ENCODE measurements at places on chromosomes 1 and 21.
A peak's percentile ranks its signal among the peaks of the same experiment; 100 is the strongest.

GRCh38 chr1:109214695-109215623 lies 1.2 kb downstream of the SARS1 start:
- DNase-seq, result no peak

GRCh38 chr1:35763201-35763600 lies 6.6 kb downstream of the CLSPN start:
- no peak for DNase-seq

DNA sequence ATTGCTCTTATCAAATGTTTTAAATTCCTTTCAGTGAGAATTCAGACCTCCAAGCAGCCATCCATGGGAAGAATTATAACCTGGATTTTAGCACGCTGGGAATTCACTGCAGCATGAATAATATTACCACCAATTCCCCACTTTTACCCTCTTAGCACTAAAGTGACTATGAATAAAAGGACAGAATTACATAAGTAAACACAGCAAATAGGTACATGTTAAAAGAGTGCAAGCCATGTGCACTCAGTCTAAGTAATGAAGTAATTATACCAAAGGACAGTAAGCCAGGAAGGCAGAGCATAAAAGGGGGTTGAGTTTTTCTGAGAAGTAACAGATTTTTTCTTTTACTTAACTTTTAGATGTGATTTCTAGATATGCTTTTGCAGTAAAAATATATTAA lies 176.3 kb downstream of the DENND1B start:
- no peak for DNase-seq

DNA sequence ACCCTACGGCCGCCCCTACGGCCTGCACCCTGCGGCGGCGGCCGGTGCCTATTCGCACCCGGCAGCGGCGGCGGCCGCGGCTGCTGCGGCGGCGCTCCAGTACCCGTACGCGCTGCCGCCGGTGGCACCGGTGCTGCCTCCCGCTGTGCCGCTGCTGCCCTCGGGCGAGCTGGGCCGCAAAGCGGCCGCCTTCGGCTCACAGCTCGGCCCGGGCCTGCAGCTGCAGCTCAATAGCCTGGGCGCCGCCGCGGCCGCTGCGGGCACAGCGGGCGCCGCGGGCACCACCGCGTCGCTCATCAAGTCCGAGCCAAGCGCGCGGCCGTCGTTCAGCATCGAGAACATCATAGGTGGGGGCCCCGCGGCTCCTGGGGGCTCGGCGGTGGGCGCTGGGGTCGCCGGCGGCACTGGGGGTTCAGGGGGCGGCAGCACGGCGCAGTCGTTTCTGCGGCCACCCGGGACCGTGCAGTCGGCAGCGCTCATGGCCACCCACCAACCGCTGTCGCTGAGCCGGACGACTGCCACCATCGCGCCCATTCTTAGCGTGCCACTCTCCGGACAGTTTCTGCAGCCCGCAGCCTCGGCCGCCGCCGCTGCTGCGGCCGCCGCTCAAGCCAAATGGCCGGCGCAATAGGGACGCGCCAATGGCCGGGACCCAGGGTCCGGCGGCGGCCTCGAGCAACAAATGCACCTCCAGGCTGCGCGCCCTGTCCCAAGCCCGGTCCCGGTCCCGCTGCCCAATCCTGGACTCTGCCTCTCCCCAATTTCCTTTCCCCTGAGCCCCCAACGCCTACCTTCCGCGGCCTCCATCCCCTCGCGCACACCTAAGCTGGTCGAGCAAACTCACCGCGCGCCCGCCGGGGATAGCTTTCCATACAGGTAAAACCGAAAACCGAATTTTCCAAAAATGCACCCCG lies 1.8 kb downstream of the FOXD3 start:
- DNase-seq, result no peak

DNA sequence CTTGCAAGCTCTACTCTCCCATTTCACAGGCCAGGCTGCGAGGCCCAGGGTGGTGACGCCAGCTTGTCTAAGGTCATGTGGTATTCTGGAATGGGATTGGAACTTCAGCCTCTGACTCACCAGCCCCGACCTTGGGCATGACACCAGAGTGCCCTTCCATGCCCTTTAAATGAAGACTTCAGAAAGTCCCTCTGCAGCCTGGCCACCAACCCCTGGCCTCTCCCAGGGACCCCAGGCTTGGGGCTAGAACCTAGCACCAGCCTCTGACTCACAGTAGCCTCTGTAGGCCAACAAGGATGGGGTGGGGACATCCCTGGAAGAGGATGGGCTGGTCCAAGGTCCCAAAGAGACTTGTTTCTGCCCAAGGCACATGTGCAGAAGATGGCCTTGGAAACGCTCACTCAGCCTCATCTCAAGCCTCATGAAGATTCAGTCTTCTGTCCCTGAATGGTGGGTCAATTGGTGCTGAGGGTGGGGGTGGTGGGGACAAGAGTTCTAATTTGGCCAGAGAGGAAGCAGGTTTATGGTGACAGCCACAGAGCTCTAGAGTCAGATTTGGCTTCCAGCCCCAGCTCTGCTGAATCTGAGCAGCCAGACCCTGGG lies 36.1 kb upstream of the RUNX3 start:
- no peak for DNase-seq

- no peak for DNase-seq
Measured at GRCh38 chr1:225230483-225230882, 197.4 kb downstream of the LBR start.

GRCh38 chr1:61132176-61132638 lies 49.8 kb downstream of the NFIA start:
- DNase-seq, result no peak

- no peak for DNase-seq
Measured at GRCh38 chr1:55333461-55333860, 118.3 kb upstream of the USP24 start.

GRCh38 chr1:213327017-213327667 lies 276.1 kb downstream of the RPS6KC1 start:
- peak; percentile 39 for DNase-seq

DNA sequence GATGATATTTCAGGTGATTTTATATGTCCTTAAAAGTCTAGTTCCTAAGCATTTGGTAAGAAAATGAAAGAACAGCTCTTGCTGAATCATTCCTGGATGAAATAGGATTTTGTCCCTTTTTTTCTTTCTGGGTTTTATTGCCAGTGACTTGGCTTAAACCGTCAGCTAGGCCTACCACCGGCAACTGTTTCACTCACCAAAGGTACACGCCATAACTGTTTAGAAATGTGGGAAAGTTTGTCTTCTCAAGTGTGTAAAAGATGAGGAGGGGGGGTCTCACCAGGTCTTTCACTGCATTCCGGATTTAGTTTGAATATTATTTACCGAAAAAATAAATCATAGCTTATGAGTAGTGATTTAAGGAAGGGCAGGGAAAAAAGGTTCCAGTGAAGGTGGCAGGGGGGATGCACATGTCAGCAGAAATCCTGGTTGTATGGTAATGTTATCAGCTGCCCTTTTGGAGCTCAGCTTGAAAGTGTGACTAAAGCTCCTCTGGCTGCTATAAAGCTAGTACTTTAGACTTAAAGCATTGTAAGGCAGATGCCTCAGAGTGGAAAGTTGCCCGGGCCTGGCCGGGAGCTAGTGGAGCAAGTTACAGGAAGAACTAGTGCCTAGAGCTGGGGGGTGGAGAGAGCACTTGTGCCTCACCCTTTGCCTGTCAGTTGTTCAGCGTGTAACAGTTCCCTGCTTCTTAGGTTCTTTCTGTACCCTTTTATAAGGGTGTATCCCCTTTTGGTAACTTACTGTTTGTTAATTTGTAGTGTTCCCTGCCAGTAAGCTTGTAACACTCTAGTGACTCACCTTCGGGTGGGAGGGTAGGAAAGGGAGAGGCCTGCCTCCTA lies 3.1 kb downstream of the ATP1A1 start:
- DNase-seq, result peak; percentile 71

DNA sequence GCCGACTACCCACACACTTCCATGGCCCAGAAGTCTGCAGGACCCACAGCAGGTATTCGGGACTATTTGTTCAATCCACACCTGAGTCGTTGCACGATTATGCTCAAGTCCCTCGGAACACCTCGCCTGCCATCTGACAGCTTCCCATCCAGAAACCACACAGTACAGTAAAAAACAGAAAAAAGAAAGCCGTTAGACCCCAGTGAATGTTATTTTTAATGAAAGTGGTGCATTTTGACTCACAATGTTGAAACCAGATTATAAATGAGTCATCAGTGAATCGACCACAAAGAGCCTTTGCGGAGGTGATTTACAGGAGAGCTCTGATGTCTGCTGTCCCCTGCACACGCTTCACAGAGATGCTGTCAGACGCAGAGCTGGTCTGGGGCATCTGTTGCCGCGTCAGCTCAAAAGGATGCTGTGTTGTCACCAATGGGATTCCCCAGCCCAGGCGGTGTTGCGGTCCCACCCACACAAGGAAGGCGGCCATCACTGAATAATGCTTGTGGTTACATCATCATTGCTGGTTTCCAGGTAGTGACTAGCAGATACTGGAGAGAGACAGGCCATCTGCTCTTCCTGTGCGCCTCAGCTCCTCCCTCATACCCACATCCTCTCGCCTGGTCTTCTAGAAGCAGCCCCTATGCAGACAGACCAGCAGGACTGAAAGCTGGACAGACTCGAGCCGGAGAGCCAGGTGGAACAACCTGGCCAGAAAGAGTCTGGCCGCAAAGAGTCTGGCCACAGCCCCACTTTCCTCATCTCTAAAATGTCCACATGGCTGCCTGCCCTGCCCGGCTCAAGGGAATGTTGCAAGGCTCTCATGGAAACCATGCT lies 116.8 kb downstream of the TOMM20 start:
- DNase-seq, result peak; percentile 70

DNA sequence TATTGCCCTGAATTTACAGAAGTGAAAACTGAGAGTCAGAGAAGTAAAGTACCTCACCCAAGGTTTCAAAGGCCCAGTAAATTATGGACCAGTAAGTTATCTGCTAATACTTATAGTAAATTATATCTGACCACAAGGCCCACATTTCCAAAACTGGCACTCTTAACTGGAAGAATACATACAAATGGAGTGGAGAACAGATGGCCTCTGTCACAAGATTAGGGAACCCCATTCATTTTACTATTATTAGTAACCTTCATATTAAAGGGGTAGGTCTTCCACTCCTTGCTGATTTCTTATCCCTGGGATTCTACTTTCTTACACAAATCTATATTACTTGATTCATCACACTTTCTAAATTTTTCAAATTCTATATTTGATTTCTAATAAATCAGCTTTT lies 588.8 kb downstream of the NEGR1 start:
- DNase-seq, result no peak

DNA sequence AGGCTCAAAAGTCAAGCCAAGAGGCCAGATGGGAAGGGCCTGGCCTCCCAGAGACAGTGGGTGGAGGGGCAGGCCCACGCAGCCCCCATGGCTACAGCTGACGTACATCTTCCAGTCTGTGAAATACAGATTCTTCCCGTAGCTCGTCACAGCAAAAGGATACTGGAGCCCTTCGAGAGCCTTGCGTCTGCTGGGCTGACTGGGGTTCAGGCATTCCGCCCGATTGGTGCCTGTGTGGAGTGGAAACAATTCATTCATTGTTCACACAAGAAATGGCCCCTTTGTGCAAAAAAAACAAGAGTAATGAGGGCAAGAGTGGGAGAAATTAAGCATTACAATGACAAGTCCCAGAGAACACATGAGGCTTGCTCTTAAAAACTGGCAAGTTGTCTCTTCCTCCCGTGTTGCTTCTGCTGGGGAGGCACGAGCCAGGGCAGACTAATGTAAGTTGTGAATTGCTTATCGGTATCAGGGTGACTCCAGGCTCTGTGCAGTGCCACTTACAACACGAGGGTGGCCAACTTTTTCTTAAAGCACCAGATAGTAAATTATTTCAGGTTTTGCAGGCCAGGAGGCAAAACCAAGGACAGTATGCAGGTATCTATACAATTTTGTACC lies 85.1 kb downstream of the NID1 start:
- DNase-seq, result no peak

- DNase-seq, result peak; percentile 64
Measured at GRCh38 chr1:115771847-115772457, 3.4 kb upstream of the CASQ2 start.

DNA sequence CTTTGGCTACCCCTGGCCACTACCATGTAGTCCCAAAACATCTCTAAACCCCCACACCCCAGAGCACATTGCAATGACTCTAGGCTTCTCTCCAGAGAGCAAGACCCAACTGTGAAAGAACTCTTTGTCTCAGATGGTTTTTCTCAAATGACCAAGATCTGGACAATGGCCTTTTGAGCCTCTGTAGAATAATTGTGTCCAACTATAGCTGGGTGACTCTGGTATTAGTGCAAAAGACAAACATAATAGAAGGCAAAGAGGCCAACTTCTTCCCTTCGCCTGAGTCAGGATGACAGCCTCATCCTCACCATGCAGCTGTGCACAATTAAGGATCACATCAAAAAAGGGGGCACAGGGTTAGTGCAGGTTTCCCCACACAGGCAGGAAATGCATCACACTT lies 139.6 kb downstream of the BRINP2 start:
- no peak for DNase-seq

GRCh38 chr1:178241057-178241456 lies 147.2 kb downstream of the RASAL2 start:
- no peak for DNase-seq

DNA sequence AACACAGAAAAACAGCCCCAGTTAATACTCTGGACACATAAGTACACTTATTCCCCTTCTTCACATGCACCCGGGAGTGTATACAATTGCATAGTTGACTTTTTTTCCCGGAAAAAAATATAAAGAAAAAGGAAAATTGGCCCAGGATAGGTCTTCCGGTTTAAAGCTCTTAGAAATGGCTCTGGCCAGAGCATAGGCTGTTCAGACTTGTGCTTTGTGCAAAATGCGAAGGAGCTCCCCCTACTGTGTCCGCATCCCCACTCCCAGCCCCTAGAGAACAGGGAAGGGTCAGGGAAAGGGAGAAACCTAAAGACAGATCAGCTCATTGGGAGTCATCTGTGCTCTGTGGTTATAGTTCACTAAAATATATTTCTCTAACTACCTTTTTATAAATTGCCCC lies 5.5 kb upstream of the MTMR11 start:
- no peak for DNase-seq

GRCh38 chr1:52952112-52952511 lies 25.0 kb downstream of the SCP2 start:
- DNase-seq, result no peak

DNA sequence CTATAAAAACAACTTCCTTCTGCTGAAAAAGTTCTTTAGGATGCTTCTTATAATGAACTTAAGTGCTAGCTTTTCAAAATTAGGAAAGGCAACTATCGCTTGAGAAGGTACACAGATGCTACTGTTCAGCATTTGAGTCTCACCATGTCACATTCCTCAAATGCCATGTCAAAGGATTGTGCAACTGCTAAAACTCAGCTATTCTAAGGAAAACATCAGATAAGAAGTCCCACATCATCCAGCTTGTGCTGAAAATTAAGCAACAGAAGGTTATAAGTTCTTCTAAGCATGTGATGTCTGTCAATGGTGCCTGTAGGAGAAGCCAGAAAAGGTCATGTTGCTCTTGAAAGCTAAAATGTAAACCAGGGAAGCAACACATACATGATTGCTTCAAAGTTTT lies 36.5 kb downstream of the MCOLN2 start:
- no peak for DNase-seq

DNA sequence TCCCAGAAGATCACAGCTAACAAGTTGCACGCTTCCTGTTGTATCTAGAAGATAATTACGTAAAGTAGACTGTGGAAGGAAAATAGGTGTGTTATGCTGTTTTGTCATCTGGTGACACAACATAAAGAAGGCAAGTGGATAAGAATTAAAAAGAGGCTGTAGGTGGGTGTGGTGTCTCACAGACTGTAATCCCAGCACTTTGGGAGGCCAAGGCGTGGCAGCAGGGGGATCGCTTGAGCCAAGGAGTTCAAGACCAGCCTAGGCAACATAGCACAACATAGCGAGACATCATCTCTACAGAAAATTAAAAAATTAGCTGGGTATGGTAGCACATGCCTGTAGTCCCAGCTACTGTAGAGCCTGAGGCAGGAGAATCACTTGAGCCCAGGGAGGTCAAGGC lies 17.9 kb upstream of the ZNF281 start:
- no peak for DNase-seq

- DNase-seq, result no peak
Measured at GRCh38 chr1:55773211-55773940, 558.2 kb upstream of the USP24 start.
